Left ventricle myocardium superior (tissue), 1 donor: ENCODE measurements at places on chromosomes 16 and 17. TPM values are rescaled to one million over a fixed set of nuclear protein-coding genes. Genes with fewer than 3 reads are reported as not detected.

Gene PLLP
- 3.1 TPM for total RNA-seq

DNA sequence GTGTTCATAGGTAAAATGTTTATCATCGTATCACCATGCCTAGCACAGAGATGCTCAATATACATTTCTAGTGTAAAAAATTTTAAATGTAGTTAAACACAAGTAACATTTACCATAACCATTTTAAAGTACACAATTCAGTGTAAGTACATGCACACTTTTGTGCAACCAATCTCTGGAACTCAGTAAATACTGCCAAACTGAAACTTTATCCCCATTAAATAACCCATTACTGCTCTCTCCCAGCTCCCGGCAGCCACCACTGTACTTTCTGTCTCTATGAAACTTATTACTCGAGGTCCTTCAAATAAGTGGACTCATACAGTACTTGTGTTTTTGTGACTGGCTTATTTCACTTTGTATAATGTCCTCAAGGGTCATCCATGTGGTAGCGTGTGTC is 29.0 kb downstream of the RMI2 start:
- no peak for DNase-seq

DNA sequence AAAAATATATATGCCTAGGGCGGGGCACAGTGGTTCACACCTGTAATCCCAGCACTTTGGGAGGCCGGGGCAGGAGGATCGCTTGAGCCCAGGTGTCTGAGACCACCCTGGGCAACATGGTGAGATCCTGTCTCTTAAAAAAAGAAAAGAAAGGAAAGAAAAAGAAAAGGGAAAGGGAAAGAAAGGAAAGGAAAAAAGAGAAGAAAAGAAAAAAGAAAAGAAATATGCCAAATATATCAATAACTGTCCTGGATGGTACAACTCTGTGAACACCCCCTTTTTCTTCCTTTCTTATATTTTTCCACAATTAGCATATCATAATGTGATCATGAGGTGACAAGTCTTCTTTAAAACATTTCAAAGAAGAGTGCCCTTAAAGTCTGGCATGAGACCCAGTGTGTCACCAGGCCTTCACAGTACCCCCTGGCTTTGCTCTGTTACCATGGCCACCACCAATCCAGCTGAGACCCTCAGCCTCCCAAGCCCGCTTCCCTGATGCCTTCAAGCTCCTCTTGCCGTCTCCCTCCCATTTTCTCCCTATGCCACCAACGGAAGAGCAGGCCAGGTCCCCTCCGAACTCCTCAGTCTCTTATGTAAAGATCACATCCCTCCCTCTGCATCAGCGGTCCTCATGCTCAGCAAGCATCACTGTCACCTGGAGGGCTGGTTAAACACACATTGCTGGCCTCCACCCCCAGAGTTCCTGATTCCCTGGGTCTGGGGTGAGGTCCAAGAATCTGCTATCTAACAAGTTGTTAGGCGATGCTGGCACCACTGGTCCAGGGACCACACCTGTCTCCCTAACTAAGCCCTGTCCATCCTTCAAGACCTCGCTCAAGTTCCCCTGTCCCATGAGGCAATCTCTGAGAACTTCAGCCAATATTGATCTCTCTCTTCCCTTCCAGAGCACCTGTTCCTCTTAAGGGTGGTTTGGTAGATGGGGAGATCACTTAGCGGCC is 44.5 kb downstream of the CUEDC1 start:
- DNase-seq = peak; percentile 11

Gene HS3ST3B1
- total RNA-seq = 1.7 TPM

- no peak for DNase-seq
Measured at GRCh38 chr16:760545-761343, at the start of gene MSLN. TSS of gene MSLN (plus strand) at chr16:760734. CDS start at chr16:762681, 1,947 bp downstream.

DNA sequence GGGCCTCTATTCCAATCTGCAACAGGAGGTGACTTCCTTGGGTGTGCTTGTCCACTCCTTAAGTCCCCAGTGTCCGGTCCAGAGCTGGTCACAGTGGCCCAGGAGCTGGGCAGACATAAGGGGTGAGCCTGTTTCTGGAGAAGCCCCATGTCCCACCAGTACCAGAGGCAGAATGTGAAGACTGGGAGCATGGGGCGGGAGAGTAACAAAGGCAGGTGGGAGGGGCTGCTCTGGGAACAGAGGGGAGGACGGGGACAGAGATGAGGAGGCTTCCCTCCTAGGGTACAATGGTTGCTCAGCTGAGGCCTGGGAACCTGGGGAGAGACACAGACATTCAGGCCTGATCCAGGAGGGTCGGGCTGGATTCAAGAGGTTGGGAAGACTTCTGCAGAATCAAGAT is 323.3 kb upstream of the TNRC6C start:
- DNase-seq = no peak

- no peak for DNase-seq
Measured at GRCh38 chr16:51867386-51868065, 679.4 kb downstream of the TOX3 start.

Gene KRT24
- total RNA-seq = not detected

Gene ZNF385C
- 0.20 TPM for total RNA-seq

DNA sequence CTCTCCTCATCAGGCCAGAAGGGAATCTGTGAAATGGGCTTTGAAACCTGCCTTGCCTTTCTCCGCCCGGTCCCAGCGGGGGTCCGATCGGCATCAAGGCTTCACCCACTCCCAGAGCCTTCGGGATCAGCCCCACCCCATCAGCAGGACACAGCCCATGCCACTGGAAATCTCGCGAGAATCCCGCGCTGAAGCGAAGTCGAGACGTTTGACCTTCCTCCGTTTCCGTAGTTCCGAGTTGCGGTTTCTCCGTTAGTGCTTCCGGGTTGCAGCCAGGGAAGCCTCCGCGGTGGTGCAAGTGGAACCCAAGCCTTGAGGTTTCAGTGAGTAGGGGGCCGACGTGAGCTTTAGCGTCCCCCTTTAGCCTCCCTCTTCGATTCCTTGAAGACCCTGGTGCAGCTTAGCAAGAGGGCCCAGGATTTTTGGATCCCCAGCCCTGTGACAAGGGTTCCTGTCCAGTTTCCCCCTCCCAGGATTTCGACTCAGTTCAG is at the start of gene COASY:
Gene COASY (plus strand): TSS at position 252 of the 491 bp plus-strand sequence. CDS start 475 bp downstream, outside the sequence.
- DNase-seq = peak; percentile 96
